Neural crest cell (in vitro differentiated cells): ENCODE measurements at places on chromosomes 2 and 18. TPM values are rescaled to one million over a fixed set of nuclear protein-coding genes. Genes with fewer than 3 reads are reported as not detected.
A peak's percentile ranks its signal among the peaks of the same experiment; 100 is the strongest.

- no peak overlapping the region for H3K4me3 ChIP-seq
- no peak overlapping the region for H3K27ac ChIP-seq
- H3K27me3 ChIP-seq = no peaks in the 10 kb centered on the region
- H3K36me3 ChIP-seq = no peaks in the 10 kb centered on the region
- DNase-seq = no peak
- no peaks in the 10 kb centered on the region for H3K4me1 ChIP-seq
Measured at GRCh38 chr2:71564790-71565189, 111.4 kb downstream of the DYSF start.

DNA sequence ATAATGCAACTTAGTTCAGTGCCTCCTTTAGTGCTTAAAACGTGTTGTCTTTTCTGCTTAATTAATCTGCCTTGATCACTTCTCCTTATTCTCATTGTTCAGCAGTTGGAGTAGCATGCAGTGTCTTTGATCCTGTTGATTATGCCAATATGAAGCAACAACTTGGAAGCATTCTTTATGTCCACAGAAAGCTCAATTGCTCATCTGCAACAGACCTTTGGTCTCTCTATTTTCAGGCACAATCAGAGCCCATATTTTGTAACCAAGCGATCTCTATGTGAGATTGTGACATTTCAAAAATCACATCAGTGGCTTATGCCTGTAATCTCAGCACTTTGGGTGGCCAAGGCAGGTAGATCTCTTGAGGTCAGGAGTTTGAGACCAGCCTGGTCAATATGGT is 217.3 kb downstream of the NYAP2 start:
- H3K4me3 ChIP-seq = no peak overlapping the region
- DNase-seq = no peak
- no peaks in the 10 kb centered on the region for H3K27me3 ChIP-seq
- H3K27ac ChIP-seq = no peak overlapping the region
- no peaks in the 10 kb centered on the region for H3K4me1 ChIP-seq

GRCh38 chr2:68536000-68536399 is 68.6 kb downstream of the APLF start:
- peak overlapping the region; percentile 2 for H3K27ac ChIP-seq
- H3K27me3 ChIP-seq = no peaks in the 10 kb centered on the region
- no peak for DNase-seq
- H3K4me1 ChIP-seq = no peaks in the 10 kb centered on the region

GRCh38 chr2:179893616-179894015 is 32.2 kb upstream of the ZNF385B start:
- H3K4me3 ChIP-seq = no peak overlapping the region
- H3K4me1 ChIP-seq = no peaks in the 10 kb centered on the region
- no peak overlapping the region for H3K27ac ChIP-seq
- no peaks in the 10 kb centered on the region for H3K27me3 ChIP-seq
- no peak for DNase-seq
- H3K36me3 ChIP-seq = peaks cover 3% of the 10 kb centered on the region

DNA sequence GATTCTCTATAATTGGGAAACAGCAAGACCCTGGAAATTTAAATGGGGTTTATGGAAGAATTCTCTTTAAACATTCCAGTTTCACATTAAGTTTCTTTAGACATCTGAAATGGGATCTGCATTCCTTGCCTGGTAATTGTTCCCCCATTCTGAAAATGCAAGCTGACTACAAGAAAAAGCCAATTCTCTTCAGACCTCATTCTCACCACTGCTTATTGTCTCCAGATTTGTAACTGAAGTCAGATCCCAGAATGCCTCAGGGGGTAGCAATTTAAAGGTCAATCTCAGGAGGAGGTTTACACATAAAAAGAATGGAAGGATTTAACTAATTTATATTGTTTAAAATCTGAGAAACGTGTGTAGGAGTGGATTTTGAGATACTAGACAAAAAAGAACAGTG is 41.2 kb downstream of the COL3A1 start:
- peaks cover 15% of the 10 kb centered on the region for H3K4me1 ChIP-seq
- H3K36me3 ChIP-seq = no peaks in the 10 kb centered on the region
- H3K4me3 ChIP-seq = no peak overlapping the region
- no peak for DNase-seq

- H3K27me3 ChIP-seq = no peaks in the 10 kb centered on the region
- H3K4me1 ChIP-seq = peaks cover 8% of the 10 kb centered on the region
- no peak for DNase-seq
Measured at GRCh38 chr2:12436483-12436882, 280.3 kb upstream of the TRIB2 start.

GPR45 gene
- 0.30 TPM in 1 of 2 replicates, not detected in the other for total RNA-seq

NAT8 gene
- total RNA-seq = not detected in 2 replicates

SERPINB7 gene
- not detected in 2 replicates for total RNA-seq
